Neural crest cell (in vitro differentiated cells): ENCODE measurements at places on chromosomes 5 and 9. TPM values are rescaled to one million over a fixed set of nuclear protein-coding genes. Genes with fewer than 3 reads are reported as not detected.

DNA sequence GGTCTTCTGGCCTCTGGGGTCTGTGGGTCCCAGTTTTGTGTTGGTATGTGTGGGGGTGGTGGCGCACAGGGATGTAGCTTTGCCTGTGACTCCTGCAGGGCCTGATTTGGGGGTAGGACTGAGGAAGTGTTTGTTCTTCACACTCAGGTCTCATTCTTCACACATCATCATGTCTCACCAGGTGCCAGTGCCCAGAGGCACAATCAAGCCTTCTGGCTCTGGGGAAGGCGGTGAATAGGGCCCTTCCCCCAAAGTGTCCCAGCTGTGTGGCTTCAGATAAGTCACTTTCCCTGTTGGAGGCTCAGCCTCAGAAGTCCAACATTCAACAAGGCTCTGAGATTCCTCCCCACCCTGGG is 5.1 kb downstream of the DBN1 start:
- no peak for DNase-seq

DNA sequence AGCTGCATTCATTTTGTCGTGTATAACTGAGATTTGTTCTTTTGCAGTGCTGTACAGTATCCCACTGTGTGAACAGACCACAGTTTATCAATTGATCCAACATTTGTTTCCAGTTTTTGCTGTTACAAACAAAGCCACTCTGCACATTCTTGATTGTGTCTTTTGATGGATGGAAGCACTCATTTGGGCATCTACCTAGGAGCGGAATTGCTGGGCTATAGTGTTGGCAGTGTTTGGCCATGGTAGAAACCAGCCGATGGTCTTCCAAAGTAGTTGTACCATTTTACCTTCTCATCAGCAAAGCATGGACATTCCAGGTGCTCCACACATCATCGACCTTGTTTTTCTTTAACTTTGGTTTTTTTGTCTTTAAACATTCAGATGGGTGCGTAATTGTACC is 77.7 kb downstream of the PSMB7 start:
- DNase-seq: no peak

GRCh38 chr5:1801222-1801966 is at the start of gene NDUFS6:
NDUFS6 (plus strand) TSS chr5:1801407; CDS start chr5:1801418, 11 bp downstream.
- DNase-seq: peak; percentile 69

DNA sequence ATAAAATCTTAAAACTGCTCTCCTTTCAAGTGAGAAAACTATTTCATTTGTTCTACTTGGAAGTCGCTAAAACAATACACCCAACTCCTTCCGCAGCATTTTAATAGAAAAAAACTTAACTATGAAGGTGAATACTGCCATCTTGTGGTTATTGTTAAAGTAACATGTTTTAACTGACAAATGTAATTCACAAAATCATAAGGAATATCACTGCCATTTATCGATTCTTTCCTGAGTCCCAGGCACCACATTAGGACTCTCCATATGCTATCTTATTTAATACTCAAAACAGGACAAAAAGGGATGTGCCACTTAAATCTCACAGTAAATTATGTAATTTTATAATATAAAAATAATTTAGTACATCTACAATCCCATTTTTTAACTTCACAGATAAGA is 130.5 kb upstream of the ITGA1 start:
- DNase-seq: no peak

DNA sequence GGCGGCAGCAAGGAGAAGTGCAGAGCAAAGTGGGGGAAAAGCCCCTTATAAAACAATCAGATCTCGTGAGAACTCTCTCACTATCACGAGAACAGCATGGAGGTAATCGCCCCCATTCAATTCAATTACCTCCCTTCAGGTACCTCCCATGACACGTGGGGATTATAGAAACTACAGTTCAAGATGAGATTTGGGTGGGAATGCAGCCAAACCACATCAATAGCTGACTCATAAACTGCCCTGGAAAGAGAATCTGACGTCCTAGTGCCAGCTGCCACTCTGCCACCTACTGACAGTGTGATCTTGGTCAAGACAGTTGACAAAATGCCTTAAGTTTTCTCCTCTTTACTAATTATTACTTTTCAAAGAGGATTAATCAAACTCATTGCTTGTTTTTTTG is 128.3 kb downstream of the GPBP1 start:
- no peak for DNase-seq

DNA sequence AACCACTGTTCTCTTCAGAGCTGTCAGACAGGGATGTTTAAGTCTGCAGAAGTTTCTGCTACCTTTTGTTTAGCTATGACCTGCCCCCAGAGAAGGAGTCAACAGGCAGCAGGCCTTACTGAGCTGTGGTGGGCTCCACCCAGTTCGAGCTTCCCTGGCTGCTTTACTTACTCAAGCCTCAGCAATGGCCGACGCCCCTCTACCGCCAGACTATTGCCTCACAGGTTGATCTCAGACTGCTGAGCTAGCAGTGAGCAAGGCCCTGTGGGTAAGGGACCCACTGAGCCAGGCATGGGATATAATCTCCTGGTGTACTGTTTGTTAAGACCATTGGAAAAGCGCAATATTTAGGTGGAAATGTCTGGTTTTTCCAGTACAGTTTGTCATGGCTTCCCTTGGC is 229.6 kb downstream of the TMEM167A start:
- DNase-seq: no peak

GRCh38 chr9:93657331-93658111 is 81.1 kb downstream of the PHF2 start:
- DNase-seq: no peak

GRCh38 chr5:644509-644908 is 32.4 kb downstream of the CEP72 start:
- no peak for DNase-seq

DNA sequence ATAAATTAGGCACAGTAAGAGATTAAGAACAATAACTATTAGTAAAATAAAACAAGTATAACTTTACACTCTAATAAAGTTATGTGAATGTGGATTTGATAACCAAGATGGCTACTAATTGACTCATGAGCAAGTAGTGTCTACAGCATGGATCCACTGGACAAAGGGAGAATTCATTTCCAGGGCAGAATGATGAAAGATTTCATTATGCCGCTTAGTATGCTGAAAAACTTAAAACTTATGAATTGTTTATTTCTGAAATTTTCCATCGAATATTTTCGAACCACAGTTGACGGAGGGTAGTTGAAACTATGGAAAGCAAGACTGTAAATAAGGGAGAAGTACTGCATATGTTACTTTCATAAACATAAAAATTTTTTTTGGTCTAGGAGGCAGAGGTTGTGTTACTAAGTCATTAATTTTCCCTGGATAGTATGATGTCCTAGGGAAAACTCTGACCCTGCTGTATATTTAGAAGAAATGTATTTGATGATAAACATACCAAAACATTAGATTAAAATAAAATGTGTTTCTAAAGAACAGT is 24.9 kb upstream of the TARS1 start:
- DNase-seq: no peak

DNA sequence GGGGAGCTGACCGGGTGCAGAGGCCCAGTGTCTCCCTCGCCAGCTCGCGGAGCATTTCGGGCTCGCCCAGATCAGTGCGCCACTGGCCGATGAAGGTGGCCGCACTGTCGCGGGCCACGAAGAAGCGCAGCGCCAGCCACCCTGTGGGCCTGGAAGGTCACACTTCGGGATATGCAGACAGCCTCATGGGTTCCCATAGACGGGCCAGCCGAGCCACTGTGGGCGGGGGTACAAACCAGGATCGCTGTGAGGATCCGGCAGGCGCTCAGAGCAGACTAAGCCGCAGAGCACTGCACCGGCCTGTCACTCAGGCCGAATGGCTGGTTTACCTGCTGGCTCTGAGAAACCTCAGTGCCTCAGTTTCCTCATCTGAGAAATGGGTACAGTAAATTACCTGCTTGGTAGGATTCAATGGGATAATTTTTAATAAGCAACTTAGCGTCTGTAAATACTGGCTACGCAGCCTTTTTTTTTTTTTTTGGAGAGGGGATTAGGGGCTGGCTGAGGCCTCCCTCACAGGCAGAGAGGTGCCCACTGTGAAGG is 64.0 kb upstream of the IGFBPL1 start:
- DNase-seq: no peak

DNA sequence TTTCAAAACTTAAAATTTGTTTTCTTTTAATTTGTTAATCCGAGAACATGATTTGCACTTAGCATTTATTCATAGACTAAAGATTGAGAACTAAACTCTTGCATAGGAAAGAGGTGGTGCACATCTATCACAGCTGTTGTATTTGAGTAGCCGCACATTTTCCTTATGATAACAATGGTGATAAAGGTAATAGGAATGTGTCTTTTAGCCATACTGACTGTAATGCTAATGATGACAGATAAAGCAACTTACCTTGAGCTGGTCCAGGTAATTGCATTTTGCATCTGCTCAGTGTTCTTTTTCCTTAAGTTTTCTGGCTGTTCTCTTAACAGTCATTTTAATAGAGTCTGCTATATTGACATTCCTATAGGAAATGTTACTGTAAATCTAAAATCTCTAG is 19.0 kb downstream of the PHAX start:
- DNase-seq: no peak

GRCh38 chr5:123215929-123216702 is 127.1 kb downstream of the PRDM6 start:
- no peak for DNase-seq

DNA sequence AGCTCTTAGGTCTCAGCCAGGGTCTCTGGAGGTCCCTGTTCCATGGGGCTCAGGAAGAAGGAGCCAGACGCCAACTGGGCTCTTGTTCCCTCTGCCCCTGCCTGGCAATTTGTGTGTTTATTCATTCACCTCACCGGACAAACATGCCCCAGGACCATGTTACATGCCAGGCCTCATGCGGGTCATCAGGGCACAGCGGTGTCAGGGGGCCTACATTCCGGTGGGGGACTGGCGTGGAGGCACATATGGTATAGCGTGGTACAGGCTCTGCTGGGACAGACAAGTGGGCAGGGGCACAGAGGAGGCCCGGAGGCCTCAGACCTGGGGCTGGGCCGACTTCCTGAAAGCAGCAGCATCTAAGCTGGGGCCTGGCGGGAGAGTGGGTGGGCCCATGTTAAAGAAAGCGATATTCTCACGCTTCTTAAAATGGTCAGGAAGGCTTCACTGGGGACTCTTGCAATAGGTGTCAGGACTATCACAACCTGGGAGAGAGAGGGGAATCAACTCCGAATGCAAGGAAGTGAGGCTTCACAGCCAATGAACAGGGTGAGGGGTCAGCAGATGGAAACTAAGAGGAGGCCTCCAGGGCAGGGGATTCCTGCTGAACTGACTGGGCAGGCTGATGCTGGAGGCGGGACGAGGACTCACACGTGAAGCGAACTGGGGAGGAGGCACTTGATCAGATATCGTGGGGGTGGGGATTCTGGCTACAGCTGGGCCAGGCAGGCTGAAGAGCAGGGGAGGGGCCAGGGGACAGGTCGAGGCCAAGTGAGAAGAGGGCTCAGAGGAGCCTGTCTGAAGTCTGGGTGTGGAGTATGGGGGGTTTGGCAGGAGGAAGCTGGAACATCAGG is 41.9 kb downstream of the NCS1 start:
- DNase-seq: peak; percentile 34

- no peak for DNase-seq
These were observed 396.1 kb downstream of the GADD45G start for GRCh38 chr9:90000925-90001324.

DNA sequence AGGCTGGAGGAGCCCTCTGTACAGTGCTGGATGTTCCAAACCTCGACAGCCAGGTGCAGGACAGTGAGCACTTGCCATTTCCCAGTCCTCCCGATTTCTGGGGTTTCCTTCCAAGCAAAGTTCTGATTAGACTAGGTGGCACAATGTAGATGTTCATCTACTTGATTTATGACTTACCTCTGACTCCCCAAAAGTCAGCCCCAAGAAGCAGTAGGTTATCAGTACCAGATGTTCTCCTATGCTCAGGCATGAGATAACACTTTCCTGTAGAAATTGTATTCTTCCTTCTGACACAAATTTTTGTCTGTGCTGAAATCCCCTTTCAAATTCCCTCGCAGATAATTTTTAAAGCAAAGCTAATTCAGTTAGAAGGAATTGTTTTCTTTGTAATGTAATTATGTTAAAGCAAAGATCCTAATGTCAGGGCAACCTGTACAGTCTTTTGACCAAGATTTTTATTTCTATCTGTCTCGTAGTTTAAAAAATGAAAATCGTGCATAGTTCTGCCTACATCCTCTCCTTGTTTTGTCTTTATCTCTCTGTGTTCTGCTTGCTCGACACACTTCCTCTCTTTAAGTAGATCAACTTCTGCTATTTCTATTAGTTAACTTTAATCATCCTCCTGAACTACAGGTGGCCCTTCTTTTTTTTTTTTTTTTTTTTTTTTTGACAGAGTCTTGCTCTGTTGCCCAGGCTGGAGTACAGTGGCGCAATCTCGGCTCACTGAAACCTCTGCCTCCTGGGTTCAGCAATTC is 102.4 kb upstream of the PJA2 start:
- no peak for DNase-seq

DNA sequence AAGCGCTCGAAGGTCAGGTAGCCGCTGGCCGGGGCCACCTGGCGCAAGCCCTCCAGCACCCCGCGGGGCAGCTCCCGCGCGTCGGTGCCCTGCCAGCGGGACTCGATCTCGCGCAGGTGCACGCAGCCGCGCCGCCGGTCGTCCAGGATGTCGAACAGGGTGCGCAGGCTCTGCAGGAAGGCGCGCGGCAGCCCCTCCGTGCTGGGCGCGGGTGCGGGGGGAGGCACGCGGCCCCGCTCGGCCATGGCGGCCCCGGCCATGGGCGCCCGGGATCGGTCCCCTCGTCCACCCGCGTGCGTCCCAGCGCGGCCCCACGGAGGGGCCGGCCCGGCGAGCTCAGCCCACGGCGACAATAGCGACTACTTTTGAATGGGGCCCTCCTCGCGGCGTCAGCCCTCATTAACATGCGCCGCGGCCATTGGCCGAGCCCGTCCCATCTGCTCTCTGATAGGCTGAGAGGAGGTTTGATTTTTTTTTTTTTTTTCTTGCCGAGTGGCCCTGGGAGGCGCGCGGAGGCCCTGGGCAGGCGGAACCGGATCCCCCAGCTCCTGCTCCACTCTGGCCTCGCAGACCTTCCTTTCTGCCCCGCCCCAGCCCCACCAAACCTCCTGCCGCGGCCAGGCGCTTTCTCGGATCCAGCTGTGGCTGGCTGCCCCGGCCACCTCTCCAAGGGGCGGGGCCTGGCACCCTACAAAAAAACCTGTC is at the start of gene SAPCD2:
SAPCD2 (minus strand) TSS at position 357 of the 705 bp plus-strand sequence; CDS start at position 260, 97 bp downstream.
- peak; percentile 70 for DNase-seq

DNA sequence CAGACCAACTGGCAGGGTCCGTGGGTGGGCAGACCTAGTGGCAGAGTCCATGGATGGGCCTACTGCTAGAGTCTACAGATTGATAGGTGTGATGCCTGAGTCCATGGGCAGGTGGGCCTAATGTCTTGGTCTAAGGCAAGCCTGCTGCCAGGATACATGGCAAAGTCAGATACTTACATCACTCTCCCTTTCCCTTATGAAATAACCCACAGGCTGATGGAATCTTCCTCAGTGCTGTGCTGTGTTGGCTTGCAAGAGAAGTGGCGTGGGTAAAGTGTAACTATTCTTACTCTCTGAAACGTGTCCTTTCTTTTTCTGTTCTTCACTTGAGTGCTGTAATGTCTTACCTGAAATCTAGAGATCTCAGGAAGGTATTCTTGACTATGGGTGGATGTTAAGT is 67.3 kb upstream of the ADRB2 start:
- DNase-seq: no peak

Gene NDOR1
- total RNA-seq: 36.6 and 39.4 TPM in 2 replicates

Gene LHX6
- 0.07 TPM in 1 of 2 replicates, not detected in the other for total RNA-seq

Gene CDO1
- total RNA-seq: 27.6 and 28.9 TPM in 2 replicates

Gene B4GALT1
- 17.8 and 17.9 TPM in 2 replicates for total RNA-seq

Gene FAM219A
- 20.6 and 20.9 TPM in 2 replicates for total RNA-seq

Gene RNF130
- total RNA-seq: 113 and 116 TPM in 2 replicates

Gene CCL27
- total RNA-seq: 0.86 TPM in 1 of 2 replicates, not detected in the other

Gene IL33
- not detected in 2 replicates for total RNA-seq

Gene LHX2
- 0.19 TPM in 1 of 2 replicates, not detected in the other for total RNA-seq

Gene BTNL8
- total RNA-seq: not detected in 2 replicates

Gene SPATA31C1
- total RNA-seq: 1.4 and 1.9 TPM in 2 replicates
